ENCODE measurements at places on chromosomes 2 and 18.
A peak's percentile ranks its signal among the peaks of the same experiment; 100 is the strongest.

DNA sequence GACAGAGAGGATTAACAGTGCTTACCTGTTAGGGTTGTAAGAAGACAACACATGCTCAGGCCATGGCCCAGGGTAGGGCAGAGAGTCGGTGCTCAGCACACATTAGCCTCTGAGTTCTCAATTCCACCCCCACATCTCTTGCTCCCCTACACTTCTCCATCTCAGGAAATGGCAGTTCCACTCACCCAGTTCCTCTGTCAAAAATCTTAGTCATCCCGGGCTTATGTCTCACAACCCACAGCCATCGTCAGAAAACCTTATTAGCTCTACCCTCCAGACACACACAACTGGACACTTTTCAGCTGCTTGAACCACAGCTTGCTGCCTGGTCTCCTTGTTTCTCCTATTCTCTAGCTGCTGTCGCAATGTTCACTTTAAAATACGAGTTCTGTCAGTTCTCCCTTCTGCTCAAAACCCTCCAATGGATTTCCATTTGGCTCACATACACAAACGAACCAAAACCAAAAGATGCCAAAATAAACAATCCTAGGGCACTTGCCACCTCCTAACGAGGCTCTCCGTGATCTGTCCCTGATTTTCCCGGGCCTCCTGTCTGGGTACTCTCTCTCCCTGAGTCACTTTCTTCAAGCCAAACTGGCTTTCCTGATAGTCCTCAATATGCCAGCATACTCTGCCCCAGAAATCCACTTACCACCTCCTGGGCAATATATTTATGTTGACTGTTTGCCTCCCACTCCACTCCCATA, 89.7 kb downstream of the KCTD1 start:
- DNase-seq, result no peak

- DNase-seq, result no peak
Measured at GRCh38 chr2:1186421-1186820, 226.8 kb upstream of the TPO start.

- DNase-seq, result peak; percentile 44
Measured at GRCh38 chr2:236825989-236826510, 256.4 kb downstream of the ACKR3 start.

DNA sequence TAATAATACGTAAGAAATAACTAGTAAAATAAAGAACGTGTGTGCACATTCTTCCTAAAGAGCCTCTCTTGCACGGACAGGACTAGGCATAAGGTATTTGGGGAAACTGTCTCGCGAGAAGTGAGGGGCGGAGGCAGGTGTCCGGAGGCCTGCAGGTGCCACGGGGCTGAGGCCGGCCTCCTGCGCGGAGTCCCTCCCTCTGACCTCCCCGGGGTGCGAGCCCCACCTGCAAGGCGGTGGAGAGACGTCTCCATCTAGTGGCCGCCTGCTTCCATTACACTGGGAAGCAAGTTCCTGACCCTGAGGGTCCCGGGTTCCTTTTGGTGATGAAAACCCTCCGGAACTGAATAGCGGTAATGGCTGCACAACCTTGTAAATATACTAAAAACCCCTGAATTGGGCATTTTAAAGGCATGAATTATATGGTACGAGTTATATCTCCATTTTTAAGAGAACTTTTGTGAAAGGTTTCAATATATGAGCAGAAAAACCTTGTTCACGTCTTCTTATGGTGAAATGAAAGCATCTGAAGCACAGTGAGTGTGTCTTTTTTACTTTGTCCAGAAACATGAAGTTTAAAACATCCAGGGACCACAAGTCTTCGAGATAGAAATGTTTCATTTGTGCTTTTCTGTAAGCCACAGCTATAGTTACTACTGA, 35.5 kb upstream of the CTDP1 start:
- peak; percentile 54 for DNase-seq

DNA sequence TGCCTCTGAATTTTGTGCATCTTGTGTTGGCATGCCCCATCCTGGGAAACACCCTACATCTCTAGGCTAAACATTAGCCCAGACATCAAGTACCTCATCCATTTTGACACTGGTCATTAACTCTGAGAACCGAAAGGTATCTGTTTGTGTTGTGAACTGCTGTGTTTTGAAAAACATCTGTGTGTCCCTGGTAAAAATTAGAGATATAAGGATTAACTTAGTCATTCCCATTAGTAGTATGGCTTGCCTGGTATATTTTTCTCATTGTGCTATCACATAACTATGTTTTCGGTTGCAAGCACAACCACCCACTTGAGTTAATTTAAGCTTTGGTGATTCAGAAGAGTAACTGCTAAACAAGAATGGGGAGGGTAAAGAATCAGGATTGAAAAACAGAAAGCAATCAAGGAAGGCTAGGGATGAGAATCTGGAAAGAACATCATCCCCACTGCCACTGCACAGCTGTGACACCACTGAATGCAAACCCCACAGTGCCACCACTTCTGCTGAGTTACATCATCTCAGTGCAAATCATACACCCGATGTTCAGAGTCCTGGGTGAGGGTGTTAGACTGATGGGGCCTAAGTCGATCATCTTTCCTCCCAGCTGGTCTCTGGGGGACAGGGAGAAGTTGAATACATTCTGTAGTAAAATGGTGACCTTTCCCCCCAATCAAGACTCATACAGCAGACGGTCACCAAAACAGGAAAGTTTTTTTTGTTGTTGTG, 234.0 kb downstream of the EPHA4 start:
- no peak for DNase-seq

GRCh38 chr2:61722318-61722717, 131.5 kb downstream of the FAM161A start:
- no peak for DNase-seq

DNA sequence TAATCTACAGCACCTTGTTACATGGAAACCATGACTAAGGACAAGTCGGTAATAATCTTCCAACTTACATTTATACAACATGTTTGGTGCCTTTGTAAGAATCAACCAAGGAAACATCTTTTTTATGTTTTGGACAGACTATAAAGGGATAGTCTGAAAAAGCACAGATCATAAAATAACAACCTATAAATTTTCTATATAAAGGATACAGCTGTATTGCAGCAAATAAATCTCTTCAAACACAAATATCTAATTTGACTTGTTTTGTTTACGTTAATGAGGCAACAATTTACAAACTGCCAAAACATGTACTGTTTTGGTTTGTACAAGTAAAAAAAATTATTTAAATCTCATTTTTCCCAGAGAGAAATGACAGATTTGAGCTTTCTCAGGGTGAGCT, 92.5 kb downstream of the SRBD1 start:
- DNase-seq, result no peak

DNA sequence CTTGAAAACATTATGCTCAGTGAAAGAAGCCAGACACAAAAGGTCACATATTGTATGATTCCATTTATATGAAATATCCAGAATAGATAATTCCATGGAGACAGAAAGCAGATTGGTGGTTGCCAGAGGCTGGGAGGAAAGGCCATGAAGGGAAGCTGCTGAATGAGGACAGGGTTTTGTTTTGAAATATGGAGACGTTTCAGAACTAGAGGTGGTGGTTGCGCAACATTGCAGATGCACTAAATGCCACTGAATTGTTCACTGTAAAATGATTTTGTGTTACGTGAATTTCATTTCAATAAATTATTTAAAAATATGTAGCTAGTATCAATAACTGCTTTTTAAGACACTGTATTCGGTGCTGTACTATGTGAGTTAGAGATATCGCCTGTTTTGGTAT, 101.7 kb upstream of the ZNF236 start:
- no peak for DNase-seq

DNA sequence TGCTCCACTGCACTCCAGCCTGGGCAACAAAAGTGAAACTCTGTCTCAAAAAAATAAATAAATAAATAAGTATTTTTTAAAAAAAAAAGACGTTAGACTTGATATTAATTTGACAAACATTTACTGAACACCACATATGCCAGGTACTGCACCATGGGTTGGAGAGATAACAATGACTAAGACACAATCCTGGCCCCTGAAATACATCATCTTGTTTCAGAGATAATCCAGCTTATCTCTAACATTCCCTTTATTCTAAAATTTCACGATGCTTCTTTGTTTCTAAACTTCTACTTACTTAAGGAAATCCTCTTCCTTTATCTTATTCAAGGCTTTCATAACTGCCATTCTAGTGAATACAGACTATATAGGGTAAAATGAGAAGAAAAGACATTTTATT, 55.0 kb upstream of the PEX13 start:
- no peak for DNase-seq

GRCh38 chr2:143428700-143429099, 299.5 kb downstream of the ARHGAP15 start:
- DNase-seq, result no peak

- DNase-seq, result no peak
Measured at GRCh38 chr2:178819992-178820391, 12.8 kb upstream of the TTN start.

GRCh38 chr18:3454365-3455089, 4.6 kb downstream of the TGIF1 start:
- peak; percentile 53 for DNase-seq

- no peak for DNase-seq
Measured at GRCh38 chr18:9322744-9323143, 11.8 kb upstream of the TWSG1 start.

- no peak for DNase-seq
Measured at GRCh38 chr2:17935242-17935885, 56.9 kb downstream of the KCNS3 start.

GRCh38 chr2:144541396-144541795, 21.5 kb upstream of the ZEB2 start:
- no peak for DNase-seq

DNA sequence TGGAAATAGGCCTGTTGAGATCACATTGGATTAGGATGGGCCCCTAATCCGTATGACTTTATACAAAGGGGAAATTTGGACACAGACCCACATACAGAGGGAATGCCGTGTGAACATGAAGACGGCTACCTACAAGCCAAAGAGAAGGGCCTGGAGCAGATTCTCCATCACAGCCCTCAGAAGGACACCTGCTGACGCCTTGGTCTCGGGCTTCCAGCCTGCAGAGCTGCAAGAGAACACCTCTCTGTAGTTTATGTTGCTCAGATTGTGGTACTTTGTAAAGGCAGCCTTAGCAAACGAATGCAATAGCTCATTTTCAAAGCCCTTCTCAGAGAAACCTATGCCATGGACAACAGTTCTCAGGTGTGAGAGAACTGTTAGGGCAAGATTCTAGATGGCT, 86.1 kb downstream of the LONRF2 start:
- DNase-seq, result no peak

- DNase-seq, result no peak
Measured at GRCh38 chr2:106644623-106645022, 157.5 kb downstream of the CD8B2 start.

DNA sequence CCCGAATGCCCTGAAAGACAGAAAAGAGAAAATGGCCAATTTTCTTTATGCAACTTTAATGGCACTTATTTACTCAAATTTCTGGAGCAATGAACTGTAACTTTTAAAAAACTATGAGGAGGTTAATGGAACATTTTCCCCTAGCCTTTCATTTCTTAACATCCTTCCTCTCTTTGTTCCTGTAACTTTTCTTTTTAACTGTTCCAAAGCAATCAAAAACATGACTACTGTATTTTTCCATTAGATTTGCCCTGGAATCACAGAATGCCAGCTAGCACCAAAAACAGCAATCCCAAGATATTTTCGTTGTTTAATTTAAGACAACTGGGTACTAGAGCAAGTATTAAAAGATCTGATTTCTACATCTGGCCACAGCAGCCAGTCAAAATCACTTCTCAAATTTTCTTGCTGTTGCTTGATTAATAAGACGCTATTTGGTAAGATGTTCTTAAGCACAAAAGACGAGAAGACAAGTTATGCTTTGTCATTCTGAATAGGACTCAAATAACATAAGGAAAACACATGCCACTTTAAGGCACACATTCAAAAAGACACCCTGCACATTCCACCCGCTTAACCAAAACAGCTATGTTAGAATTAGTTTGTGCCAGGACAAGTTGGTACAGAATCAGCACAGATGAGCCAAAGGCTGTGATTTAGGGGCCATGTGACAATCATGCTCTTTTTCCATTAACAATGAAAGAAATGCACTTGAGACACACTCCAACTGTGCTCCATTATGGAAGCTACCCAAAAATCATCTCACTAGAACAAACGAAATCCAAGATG, 3.6 kb downstream of the STARD7 start:
- no peak for DNase-seq

DNA sequence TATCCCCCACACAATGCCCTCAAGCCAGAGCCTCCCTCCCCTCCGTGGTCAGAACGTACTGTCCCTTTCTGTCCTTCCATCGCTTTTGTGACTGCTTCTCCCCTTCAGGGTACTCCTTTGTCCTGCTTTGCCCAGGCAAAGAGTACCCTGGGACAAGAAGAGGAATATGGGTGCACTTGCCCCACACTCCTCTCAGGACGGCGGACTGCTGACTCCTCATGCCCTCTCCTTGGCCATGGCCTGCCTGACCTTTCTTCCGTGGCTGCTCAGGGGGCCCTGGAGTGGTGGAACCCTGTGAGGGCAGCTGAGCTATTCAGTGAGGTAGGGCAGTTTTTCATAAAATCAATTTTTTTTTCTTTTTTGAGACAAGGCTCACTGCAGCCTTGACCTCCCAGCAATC, 18.7 kb downstream of the C2orf74 start:
- DNase-seq, result no peak

All from left lobe of liver (tissue), 2 donors.